H1 (cell line): ENCODE measurements at places on chromosomes 12 and 14.

DNA sequence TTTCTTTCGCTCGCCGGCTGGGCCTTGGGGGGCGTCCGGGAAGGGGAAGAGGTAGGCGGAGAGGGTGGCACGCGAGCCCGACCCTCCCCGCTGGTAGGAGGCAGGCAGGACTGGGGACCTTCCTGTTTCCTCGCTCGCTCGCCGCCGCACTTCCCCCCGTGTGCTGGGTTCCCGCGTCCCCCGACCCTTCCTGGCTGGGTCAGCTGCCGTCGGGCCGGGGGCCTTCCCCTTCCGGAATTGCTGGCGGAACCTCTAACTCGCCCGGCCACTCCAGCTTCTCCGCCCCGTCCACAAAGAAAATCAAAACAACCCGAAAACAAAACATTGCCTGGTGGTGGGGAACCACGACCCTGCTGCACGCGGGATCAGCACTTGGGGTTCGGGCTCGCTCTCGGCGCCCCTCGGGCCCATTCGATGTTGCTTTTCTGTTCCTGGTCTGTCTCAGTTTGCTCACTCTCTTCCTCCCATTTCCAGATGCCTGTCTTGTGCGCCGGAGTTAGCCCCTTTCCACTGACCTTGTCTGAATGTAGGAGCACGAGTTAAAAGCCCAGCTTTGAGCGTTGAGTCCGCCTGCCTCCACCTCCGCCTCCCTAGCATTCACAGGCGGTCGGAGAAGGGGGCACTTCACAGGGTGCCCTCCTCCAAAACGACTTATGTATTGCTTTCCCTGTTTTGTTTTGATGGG, 581 bp downstream of the PAPOLA start:
- peak; percentile 64 for DNase-seq

DNA sequence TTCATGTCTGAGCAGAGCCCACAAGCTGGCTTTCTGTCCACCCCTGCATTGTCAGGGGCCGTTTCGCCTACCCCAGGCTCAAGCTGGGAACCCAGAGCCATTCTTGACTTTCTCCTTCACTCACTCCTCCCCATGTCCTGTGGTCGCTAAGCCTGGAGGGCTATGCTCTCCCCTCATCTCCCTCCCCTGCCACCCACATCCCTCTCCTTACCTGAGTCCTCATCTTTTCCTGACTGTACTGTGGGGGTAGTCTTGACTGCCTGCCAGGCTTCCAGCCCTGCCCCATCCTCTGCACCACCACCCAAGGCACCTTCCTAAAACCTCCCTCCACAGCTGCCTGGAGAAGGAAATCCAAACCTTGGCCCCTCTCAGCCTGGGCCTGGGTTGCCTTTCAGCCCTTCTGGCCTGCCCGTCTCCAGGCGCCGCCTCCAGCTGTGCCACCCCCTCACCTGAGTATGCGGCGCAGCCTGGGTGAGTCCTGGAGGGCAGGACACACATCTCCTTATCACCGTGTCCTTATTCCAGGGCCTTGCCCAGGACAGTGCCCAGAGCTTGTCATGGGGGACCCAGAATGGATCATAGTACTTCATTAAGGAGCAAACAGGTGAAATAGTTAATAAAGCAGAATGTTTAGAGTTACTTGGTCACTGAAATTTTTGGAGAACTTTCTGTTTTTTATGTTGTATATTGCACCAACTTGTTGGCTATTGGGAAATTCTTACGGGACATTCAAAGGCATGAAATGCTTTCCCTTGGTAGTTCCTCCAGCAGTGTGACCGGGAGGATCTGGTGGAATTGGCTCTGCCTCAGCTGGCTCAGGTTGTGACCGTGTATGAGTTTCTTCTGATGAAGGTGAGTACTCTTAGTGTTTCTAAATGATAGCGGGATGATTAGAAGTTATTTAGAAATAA, 14.5 kb downstream of the ZNF839 start:
- DNase-seq = no peak

DNA sequence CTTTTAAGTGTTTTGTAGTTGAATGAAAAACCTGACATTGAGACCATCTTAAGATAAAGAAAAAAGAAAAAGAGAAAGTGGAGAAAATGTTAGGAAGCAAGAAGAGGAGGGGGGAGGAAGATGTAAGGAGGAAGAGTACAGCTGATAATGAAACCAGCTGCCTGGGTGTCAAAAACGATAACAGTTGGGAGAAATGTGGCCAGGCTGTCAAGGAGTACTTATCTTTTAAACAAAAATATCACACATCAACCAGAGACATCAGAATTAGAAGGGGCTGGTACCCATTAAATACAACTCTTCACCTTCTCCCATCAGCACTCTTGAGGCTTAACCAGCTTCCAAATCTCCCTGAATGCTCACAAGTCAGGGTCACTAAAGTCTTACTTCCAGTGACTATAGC, 4.5 kb downstream of the SLC11A2 start:
- DNase-seq = no peak

- DNase-seq = no peak
These were observed 70.2 kb upstream of the FBRSL1 start for GRCh38 chr12:132419631-132420246.

DNA sequence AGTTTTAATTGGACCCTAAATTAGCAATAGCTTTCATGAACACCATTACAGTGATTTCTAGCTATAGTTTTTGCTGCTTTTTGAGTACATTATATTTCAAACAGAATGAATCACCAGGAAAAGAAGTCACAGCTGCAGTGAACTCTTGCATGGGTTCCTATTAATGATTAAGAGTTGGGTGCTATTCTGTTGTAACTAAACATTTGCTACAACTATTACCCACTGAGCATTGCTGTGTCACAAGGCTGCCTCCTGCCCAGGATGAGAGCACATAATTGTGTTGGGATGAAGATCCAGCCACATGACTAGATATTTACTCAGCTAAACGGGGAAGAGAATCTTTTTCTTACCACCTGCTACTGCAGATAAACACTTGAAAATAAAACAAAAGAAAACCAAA, 152.7 kb downstream of the GXYLT1 start:
- DNase-seq = no peak

- DNase-seq = no peak
These were observed 225.3 kb upstream of the PELI2 start for GRCh38 chr14:55892906-55893305.

- no peak for DNase-seq
These were observed 4.0 kb downstream of the LRP1-AS start for GRCh38 chr12:57143454-57143853.

DNA sequence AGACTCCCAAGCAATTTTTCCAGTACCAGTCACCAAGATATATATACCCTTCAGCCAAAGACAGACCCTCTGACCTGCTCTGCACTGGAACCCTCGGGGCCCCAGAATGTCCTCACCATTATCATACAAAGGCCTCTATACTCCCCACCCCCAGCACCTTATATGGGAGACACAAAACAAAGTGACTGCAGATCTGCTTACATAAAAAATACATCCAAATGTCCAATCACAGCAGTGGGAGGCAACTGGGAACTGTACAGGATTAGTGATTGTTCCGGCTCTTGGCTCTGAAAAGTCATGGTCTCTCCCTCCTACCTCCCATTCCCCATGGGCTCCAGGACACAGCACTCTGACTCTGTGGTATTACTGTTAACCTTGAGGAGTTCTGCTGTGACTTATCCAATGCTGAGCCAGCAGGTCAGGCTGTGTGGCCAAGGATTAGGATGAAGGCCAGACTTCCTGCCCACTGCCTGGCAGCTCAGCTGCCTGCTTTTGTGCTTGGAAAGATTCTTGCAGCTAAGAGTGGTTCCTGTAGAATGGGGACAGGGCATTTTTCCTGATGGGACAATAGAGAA, 13.7 kb downstream of the OXA1L start:
- no peak for DNase-seq
